ENCODE measurements at places on chromosomes 1 and 21. TPM values are rescaled to one million over a fixed set of nuclear protein-coding genes. Genes with fewer than 3 reads are reported as not detected.

The NPL gene
- 9.6 TPM for total RNA-seq

The SYPL2 gene
- 11.3 TPM for total RNA-seq

DNA sequence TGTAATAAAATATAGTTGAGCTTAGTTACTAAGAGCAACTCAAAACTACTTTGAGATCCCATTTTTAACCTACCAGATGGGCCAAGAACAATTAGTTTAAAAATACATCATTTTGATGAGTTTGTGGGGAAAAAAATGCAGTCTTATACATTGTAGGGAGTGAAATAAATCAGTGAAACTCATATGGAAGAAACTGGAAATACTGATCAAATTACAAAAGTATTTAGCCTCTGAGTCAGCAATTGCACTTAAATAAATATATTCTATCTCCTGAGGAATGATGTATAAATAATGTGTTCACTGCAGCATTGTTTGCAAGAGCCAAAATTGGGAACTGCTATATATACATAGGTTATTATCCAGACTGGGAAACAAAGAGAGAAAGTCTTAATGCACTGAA lies 4.6 kb upstream of the SMCP start:
- DNase-seq, result no peak

DNA sequence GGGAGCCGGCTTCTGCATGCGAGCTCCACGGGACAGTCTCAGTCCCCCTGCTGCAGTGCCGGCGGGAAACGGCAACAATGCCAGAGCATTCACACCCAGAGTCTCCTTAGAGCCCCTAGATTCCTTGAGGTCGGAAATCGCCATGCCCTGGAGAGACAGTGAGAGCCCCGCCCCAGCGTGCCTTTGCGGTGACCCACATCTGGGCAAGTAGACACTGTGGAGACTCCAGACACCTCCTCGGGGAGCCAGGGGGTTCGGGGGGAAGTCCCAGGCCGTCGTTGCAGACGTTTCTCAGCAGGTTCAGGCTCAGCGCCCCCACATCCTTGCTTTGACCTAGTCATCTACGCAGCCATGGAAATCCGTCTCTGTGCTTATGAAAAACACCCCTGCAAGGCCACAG lies 81.3 kb upstream of the ARHGEF16 start:
- DNase-seq, result no peak

GRCh38 chr1:67759066-67759465 lies 74.1 kb downstream of the GADD45A start:
- no peak for DNase-seq

DNA sequence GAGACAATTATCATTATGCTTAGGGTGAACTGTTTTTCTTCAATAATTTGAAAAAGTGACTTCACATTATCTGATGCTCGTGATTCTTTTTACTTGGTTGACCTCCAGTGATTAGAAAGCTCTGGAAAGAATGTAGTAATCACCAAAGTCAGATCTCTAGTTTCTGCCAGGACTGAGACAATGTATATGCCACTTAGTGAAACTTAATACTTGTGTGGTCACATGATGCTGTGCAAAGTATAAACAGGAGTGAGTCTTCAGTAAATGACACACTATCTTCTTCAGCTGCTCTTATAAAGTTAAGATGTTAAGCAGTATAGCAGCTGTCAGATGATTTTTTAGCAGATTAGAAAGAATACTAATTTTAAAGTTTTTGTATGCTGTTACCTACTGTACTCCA lies 17.2 kb downstream of the VCAM1 start:
- no peak for DNase-seq

- DNase-seq, result no peak
These were observed 148.5 kb upstream of the EDN2 start for GRCh38 chr1:41632781-41633575.

DNA sequence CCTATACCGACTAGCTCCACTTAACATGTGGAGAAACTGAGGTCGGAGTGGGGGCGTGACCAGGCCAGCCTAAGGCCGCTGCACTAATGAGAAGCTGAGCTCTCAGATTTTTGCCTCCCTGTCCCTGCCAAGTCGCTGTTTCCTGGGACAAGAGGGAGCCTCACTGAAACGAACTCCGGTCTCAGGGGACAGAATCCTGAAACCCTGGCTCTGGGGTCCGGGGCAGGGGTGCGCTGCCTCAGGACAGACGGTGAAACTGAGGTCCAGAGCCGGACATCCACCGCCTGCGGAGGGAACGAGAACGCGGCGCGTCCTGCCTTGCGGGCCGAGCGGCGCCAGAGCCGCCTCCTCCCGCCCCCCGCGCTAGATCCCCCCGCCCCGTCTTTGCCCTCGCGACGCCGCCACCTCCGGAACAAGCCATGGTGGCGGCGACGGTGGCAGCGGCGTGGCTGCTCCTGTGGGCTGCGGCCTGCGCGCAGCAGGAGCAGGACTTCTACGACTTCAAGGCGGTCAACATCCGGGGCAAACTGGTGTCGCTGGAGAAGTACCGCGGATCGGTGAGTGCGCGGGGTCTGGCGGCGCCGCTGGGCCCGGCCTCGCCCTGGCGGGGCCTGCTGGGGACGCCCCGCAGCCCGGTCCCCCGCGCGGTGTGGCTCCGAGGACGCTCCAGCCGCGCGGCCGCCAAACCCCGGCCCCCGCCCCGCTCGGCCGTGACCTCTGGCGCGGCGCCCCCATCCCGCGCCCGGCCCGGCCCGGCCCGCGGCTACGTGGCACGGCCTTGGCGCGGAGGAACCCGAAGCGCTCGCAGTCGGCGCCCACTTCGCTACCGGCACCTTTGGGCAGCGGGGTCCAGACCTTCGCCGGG lies at the start of gene GPX7:
GPX7 (plus strand) TSS at position 381 of the 865 bp plus-strand sequence; CDS start at position 420, 39 bp downstream.
- peak; percentile 64 for DNase-seq

- DNase-seq, result no peak
These were observed 2.5 kb downstream of the MFSD2A start for GRCh38 chr1:39957299-39958015.

DNA sequence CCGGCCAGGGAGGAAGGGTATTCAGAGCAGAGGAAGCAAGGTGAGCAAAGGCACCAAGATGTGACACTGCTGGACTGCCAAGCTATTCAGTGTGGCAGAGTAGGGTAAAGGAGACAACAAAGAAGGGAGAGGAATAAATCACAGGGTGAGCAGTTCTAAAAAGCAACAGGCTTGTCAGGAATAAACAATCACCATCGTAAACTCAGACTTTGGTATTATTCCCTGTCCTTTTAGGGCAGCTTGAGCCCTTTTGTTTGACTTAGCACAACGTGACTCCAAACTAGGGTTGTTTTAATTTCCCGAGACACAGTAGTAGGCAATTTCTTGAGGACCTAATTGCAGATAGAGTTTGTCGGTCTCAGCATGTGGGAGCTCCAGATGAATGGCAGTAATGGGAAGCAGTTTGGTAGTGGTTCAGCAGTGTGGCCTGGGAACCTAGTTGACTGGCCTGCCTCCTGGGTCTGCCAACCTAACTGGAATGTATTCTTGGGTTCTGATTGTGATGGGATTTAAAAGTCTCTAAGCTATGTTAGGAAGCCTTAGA lies 4.3 kb downstream of the CR1L start:
- no peak for DNase-seq

- DNase-seq, result no peak
These were observed 186.0 kb downstream of the DUSP10 start for GRCh38 chr1:221555689-221556433.

DNA sequence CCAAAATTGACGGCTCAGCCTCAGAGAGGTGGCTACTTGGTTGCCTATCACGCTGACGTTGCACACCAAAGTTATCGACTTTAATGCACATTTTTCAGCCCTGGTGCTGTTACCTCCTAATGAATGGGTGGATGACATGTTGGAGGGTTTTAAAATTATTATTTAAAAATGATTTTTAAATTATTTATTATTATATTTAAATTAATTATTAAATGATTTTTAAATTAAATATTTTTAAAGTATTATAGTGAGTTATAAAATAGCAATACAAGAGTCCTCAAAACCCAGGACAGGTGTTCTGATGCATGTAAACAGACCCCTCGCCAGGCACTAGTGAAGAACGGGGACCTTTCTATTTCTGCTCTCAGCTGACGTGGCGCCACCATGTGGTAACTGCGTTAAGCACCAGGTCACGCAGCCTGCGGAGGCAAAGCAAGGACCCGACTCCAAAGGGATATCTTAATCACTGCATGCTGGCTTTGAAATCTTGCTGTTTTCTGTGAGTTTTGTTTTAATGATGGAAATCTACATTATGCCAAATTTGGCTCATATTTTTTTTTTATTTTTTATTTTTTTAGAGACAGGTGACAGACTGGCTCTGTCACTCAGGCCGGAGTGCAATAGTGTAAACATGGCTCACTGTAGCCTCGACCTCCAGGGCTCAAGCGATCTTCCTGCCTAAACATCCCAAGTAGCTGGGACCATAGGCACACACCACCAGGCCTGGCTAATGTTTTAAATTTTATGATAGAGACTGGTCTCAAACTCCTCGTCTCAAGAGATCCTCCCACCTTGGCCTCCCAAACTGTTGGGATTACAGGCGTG lies 22.6 kb downstream of the CASP9 start:
- peak; percentile 77 for DNase-seq

DNA sequence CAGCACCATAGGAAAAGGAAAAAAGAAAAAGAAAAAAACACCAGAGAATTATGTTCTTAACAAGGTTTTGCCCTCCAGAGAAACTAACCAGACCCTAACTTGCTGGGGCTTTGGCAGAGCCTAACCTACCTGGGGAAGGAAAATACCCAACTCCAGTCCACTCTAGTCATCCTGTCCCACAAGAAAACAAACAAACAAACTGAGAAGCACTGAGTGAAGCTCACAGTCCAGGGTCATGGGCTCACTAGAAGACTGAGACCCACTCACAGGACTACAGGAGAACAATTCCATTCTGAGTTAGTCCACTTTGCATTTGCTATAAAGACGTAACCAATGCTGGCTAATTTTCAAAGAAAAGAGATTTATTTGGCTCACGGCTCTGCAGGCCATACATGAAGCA lies 543.4 kb downstream of the SMYD3 start:
- DNase-seq, result no peak

- DNase-seq, result no peak
These were observed 3.9 kb downstream of the TMEM63A start for GRCh38 chr1:225878282-225878681.

DNA sequence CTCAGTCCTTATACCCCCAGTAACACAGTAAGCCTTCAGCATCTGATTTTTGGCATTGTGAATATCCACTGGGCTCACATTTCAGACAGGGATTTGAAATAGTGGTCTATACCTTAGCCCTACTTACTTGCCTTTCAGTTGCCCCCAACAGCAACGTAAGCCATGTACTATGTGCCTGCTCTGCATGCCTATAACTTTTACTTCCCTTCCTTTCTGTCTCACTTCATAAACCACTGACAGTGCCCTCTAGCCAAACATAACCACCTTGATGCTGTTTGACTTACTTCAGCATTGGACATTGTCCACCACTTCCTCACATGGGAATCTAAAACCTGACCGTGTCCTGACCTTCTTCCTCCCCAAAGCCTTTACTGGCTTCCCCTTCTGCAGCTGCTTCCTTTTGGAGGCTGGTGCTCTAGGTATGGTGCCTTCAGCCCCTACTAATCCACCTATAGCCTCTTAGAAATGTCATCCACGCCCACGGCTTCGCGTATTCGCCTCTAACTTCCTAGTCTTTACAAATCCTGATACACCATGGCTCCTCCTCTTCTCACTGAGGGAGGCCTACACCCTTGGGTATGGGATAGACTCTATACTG lies 3.6 kb upstream of the ZNF672 start:
- DNase-seq, result no peak

- DNase-seq, result no peak
These were observed 414.3 kb downstream of the AMY1C start for GRCh38 chr1:104163912-104164476.

DNA sequence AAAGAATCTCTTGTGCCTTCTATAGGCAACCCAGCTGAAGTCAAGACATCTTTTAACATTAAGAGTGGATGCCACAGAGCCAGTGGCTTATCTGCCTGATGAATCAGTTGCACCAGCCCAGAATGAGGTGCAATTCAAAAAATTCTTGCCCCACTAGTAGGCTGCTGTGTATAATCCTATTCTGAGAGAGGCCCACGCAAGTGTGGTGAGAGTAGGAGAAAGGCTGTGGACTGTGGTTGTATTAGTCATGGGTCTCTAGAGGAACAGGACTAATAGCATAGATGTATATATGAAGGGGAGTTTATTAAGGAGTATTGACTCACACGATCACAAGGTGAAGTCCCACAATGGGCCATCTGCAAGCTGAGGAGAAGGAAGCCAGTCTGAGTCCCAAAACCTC lies 216.4 kb downstream of the LTN1 start:
- DNase-seq, result no peak

GRCh38 chr1:60059468-60059867 lies 14.1 kb downstream of the C1orf87 start:
- DNase-seq, result no peak

DNA sequence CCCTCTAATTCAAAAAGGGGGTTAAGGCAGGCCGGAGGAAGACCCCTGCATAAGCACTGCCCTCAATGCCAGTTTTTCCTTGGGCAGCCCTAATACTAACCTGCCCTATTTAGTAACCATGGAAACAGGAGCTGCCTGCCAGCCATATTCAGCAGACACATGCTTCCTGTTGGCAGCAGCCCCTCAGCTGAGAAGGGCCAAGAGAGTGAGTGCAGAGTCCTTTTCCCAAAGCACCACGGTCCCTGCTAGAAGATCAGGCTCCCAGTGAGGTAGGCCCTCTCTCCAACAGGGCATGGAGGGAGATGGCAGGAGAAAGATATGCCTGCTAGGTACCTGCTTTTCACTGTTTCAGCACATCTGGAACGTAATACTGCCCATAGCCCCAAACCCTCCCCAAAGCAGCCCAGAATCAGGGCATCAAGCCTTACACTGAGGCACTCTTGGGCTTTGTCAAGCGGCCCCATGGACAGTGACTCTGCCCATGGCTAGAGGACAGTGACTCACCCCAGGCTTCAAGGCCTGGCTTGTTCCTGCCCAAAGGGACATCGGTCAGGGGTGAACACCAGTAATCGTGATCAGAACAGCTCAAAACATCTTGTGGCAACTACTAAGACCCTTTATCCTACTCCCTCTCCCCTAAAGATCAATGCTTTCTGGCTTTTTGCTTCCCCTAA lies 64.5 kb downstream of the BCAR3 start:
- peak; percentile 75 for DNase-seq
